Esophagus squamous epithelium (tissue), 5 donors: ENCODE measurements at places on chromosomes 7 and 10.

- no peak for DNase-seq
Observed at GRCh38 chr10:119162452-119163092, 2.9 kb downstream of the SFXN4 start.

DNA sequence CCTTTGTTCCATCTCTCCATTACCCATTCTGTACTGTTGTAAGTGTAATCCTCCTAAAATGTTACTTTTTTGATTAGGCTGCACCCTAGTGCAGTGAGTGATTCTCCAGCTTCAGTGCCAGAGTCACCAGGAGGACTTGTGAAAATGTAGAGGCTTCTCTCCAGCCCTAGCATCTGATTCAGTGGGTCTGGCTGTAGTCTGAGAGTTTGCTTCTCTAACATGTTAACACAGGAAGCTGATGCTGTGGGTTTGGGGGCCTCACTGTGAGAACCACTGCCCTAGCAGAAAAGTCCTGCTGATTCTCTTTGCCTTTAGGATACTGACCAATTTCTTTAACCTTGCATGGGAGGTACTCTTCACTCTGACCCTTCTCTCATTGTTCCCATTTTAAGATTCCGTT is 24.4 kb downstream of the CSGALNACT2 start:
- DNase-seq: no peak

DNA sequence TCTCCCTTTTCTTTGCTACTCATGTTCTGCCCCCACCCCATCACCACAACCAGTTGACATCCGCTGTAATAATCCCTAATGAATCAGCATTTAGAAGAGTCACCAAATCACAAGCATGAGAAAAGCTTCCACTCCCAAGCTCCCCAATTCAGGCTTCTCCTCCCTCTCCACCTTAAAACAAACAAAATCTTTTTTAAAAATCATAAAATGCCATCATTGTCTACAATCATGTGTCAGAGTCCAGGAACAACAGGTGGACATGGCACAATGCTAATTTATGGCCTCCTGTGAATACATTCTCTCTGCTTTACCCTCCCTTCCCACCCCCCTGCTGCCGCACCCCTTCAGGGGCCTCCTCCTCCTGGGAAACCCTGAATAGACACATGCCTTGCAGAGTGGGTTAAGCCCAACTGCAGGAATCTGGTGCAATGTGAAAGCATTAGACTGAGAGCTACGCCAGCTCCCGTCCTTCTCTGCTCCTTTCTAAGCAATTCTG is 3.7 kb downstream of the LRRC4 start:
- no peak for DNase-seq

- no peak for DNase-seq
Observed at GRCh38 chr7:87543623-87544022, 57.1 kb downstream of the ABCB1 start.
